AG04450 (cell line): ENCODE measurements at places on chromosomes 3 and 15.

DNA sequence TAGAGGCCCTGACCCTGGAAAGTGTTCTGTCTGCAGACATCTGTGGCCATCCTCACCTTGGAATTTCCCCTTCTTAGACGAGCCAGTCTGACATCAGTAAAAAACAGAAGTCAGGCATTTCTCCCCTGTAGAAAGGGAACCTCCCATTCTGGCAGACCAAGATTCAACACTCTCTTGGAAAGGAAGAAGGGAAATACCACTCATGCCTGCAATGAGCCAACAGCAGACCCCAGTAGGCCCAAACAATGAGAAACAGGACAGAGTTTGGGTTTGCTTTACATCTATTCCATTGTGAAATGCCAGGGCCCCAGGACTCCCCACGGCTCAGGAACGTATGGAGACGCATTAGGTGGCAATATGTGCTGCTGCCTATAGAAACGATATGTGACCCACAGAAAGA is 264.0 kb upstream of the NSMCE3 start:
- DNase-seq = no peak

DNA sequence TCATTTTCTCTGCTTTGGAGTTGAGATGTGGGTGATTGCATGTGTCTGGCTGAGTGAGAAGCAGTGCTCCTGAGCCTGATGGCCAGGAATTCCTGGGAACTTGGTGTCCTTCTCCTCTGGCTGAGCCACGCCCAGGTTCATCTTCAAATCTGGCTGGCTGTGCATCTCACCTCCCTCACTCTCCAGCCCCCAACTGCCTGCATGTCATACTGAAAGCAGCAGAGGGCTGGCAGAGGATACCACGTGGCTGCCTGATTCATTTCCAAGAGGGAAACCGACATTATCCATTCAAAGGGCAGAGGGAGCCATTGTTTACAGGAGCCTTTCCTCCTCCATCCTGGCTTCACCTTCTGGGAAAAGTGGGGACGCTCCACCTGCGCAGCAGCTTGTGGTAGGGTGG is 57.4 kb downstream of the ABHD5 start:
- DNase-seq = no peak

- DNase-seq = no peak
These were observed 84.6 kb downstream of the MAGI1 start for GRCh38 chr3:65953881-65954733.

GRCh38 chr3:188729422-188729821 is 442.3 kb upstream of the TPRG1 start:
- DNase-seq = no peak

DNA sequence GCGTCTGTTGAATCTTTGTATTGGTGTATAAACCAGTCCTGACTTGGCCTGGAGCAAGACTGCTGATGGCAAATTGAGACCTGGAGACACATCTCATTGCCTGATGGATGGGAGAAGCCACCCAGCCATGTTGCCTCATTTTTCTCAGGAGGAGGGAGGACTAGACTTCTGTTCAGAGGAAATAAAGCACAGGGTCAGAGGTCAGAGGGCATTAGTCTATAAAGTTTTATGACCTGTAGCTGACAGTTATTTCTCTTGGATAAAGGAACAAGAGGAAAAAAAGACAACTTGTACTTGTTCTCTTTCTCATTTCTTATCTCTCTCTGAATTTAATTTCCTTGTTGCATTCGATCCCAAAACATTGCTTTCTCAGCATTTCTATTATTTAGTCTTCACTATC is 775.9 kb downstream of the SQOR start:
- no peak for DNase-seq

DNA sequence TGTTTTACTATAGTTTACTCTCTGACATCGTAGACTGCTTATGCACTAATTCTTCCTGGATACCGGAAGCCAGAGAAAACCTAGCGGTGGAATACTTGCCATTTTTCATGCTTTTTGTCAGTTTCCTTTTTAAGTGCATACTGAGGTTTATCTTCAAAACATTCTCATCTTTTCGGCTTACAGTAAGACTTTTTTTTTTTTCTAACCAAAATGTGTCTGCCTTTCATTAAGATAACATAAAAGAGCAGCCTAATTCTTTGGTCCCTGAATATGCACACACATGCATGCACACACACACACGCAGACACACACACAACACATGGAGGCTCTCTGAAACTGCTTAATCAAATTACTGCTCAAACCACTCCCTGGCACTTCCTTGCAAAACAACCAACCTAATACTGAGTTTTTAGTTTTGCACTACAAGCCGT is 1.3 kb downstream of the ZNF445 start:
- DNase-seq = no peak

DNA sequence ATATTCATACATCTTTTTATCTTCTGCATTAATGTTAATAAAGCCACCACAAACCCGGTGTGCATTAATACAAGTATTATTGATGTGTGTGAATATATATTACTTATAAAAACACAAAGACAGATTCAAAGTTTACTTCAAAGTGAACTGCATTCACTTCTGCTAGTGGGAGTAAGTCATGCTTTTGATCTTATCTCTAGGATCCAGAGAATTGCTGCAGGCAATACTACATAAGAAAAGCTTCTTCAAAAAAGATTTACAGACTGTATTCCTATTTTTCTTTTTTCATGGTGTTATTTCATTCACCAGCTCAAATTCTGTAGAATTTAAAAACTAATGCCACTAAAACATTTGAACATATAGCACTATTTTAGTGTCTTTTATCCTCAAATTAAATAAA is 87.5 kb upstream of the CBLB start:
- DNase-seq = no peak

GRCh38 chr3:78455166-78455565 is 1312.6 kb downstream of the ROBO1 start:
- no peak for DNase-seq

- no peak for DNase-seq
These were observed 28.4 kb upstream of the ST3GAL6 start for GRCh38 chr3:98734735-98735134.

DNA sequence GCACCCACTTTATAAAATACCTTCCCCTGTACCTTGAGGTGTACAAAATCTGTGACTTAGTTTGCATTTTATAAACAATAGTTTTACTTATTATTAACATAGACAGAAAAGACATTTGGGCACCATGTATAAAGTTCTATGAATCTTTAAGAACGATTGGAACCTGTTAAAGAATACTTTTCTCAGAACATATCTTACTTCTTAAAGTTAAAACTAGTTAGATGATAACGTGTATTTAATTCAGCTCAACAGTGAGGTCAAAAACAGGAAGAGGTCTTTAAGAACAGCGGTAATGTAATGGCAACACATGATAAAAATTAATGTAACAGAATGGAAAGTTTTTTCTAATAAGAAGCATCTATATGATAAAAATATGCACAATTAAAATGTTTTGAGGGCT is 25.0 kb downstream of the CPOX start:
- DNase-seq = no peak

GRCh38 chr3:42690766-42691680 is 5.7 kb downstream of the KLHL40 start:
- DNase-seq = no peak

DNA sequence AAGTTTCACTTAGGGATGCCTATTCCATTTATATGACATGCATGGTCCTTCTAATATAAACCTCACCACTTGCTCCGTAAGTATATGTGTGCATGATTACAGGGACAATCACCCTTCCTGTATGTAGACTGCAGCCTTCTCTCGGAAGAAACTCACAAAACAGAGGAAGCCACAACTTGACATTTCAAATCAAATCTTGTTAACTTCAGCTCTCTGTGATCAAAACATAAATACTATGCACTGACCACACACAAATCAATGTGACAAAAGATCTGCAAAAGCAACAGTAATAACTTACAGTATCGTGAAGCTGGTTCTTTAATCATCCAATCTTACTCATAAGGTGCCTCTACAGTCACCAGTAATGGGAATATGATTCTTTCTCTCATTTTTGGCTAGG is 50.2 kb downstream of the FHIT start:
- DNase-seq = no peak
